ENCODE measurements at places on chromosomes 4 and X. TPM values are rescaled to one million over a fixed set of nuclear protein-coding genes. Genes with fewer than 3 reads are reported as not detected.

The PRPS1 gene
- total RNA-seq: 8.2 TPM

DNA sequence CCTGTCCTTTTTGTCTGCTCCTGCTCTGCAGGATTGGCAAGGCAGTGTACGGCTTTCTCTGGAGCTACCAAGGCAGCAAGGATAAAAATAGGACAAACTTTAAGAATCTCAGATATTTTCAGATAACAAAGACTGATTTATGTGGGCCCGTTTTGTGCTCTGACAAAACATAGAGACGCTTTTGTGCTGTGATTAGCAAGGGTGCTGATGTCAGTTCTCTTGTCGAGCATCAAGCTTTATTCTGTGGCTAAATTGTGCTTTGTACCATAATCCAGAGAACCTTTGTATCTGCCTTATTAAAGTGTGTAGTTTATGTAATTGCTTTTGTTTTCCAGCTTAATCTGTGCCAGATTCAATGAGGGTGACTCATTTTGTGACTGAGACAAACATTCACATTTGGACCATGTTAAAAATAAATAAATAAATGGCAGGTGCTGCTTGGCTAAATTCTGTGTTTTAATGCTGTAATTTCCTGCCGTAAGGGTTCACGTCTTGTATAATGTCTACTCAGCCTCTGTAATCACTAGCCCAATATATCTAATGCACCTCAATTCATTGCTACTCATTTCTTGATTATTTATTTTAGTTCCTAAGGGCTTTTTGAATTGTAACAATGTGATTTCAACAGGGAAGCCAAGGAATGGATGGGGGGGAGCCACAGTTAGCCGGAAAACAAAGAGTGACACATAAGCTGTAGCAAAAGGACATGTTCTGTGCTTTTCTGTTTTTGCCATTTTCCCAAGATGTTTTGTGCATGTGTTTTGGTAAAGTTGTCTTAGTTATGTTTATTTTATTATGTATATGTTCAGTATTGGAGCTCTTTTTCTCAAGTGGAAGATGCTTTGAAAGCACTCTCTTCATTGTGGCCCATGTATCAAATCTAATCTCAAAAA lies 75.1 kb downstream of the GAB1 start:
- H3K27ac ChIP-seq: peak overlapping the region; percentile 34
- no peaks in the 10 kb centered on the region for H3K27me3 ChIP-seq
- H3K4me1 ChIP-seq: peaks cover 29% of the 10 kb centered on the region
- peaks cover 10% of the 10 kb centered on the region for H3K36me3 ChIP-seq
- DNase-seq: no peak

GRCh38 chrX:134161162-134161561 lies 75.8 kb upstream of the CCDC160 start:
- no peak overlapping the region for H3K4me3 ChIP-seq
- H3K36me3 ChIP-seq: no peaks in the 10 kb centered on the region
- no peaks in the 10 kb centered on the region for H3K4me1 ChIP-seq
- H3K27me3 ChIP-seq: no peaks in the 10 kb centered on the region
- no peak for DNase-seq
- H3K27ac ChIP-seq: no peak overlapping the region

The TRMT10A gene
- total RNA-seq: 3.9 TPM

The PRDM5 gene
- total RNA-seq: 12.0 TPM

DNA sequence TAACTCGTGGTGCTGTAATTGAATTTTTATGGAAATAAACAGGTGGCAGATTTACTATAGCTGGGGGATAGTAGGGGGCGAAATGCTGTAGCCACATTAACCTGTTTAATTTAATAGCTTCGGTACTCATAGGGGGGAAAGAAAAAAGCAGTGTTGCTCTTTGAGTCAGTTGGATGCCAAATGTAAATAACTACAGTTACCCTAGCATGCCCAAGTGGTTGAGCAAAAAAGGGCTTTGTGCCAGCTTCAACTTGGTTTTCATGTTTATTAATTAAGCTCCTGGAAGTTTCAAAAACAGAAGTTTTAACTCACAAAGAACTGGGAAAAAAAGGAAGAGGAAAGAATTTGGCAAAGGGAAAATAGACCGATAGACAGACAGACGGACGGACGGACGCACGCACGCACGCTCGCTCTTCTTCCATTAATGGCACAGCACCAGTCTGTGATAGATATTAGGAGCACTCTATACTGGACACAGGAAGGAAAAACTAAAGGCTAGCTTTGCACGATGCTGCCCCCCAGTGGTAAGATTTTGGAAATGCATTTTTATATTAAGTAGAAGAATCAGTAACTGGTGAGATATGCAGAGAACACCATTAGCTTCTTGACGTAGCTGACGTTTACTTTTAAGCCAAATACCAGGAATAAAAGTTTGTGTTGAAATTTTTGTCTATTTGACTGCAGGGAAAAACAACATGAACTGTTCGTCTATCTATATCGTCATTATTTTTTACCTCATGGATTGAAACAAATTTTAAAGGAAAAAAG lies 151.8 kb downstream of the SLC7A11 start:
- no peaks in the 10 kb centered on the region for H3K36me3 ChIP-seq
- H3K4me1 ChIP-seq: peaks cover 5% of the 10 kb centered on the region
- H3K27ac ChIP-seq: no peak overlapping the region
- no peak overlapping the region for H3K4me3 ChIP-seq
- no peak for DNase-seq
- no peaks in the 10 kb centered on the region for H3K27me3 ChIP-seq

GRCh38 chr4:145804116-145804515 lies 124.2 kb downstream of the C4orf51 start:
- no peak overlapping the region for H3K27ac ChIP-seq
- peaks cover 21% of the 10 kb centered on the region for H3K4me1 ChIP-seq
- DNase-seq: no peak
- H3K4me3 ChIP-seq: no peak overlapping the region
- no peaks in the 10 kb centered on the region for H3K27me3 ChIP-seq

GRCh38 chr4:156779042-156779441 lies 192.6 kb downstream of the PDGFC start:
- peak overlapping the region; percentile 37 for H3K27ac ChIP-seq
- no peak overlapping the region for H3K4me3 ChIP-seq
- H3K36me3 ChIP-seq: no peaks in the 10 kb centered on the region
- no peaks in the 10 kb centered on the region for H3K27me3 ChIP-seq
- peaks cover 50% of the 10 kb centered on the region for H3K4me1 ChIP-seq

The CYLC1 gene
- not detected for total RNA-seq
